Cardiac fibroblast (primary cell): ENCODE measurements at places on chromosomes 12 and 14.
A peak's percentile ranks its signal among the peaks of the same experiment; 100 is the strongest.

GRCh38 chr14:74965486-74966153 lies 10.2 kb upstream of the PGF start:
- peak; percentile 30 for DNase-seq

- no peak for DNase-seq
Observed at GRCh38 chr12:108483213-108484059, 31.6 kb upstream of the FICD start.

DNA sequence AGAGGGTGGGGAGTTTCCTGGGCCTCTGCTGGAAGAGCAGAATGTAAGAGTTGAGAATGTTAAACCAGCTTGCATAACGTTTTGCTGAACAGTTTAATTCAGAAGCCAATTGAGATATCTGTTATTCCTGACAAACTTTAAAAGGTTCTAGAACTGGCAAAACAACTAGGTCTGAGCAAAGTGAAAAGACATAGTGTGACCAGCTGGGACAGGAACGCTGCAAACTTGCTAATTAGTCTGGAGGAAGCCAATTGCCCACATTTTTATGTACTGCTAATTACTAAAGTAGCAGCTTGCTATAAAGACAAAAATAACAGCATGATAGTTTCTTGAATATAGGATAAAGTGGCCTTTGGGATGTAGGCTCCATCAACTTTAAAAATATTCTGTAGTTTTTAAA lies 704.9 kb downstream of the NRXN3 start:
- no peak for DNase-seq

GRCh38 chr12:29818916-29819623 lies 35.3 kb upstream of the TMTC1 start:
- no peak for DNase-seq
